ENCODE measurements at places on chromosomes 7 and 10. TPM values are rescaled to one million over a fixed set of nuclear protein-coding genes. Genes with fewer than 3 reads are reported as not detected.
A peak's percentile ranks its signal among the peaks of the same experiment; 100 is the strongest.

- DNase-seq, result no peak
Measured at GRCh38 chr10:70417568-70417967, 13.6 kb downstream of the EIF4EBP2 start.

Gene HOXA5
- polyA plus RNA-seq, result not detected

GRCh38 chr10:32951111-32951510, 6.9 kb downstream of the ITGB1 start:
- no peak for DNase-seq

GRCh38 chr7:33062023-33062781, at the start of gene NT5C3A:
Gene NT5C3A, minus strand, starts transcription at chr7:33062776. Its CDS starts 71 bp downstream, at chr7:33062705.
- DNase-seq, result peak; percentile 25

DNA sequence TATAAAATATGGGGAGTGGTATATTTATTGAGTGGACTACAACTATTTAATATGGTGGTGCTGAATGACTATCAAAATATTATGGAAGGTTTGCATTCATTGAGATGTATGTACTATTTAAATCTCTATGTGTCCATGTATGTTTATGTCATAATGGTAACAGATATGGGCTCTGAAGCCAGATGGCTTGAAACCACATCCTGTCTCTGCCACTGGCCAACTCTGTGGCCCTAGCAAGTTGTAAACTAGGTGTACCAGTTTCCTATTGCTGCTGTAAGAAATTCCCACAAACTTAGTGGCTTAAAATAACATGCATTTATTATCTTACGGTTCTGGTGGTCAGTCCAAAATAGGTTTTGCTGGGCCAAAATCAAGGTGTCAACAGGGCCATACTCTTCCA, 198.1 kb upstream of the NFE2L3 start:
- no peak for DNase-seq

GRCh38 chr7:63899691-63900393, 98.8 kb upstream of the ZNF722 start:
- peak; percentile 84 for DNase-seq

DNA sequence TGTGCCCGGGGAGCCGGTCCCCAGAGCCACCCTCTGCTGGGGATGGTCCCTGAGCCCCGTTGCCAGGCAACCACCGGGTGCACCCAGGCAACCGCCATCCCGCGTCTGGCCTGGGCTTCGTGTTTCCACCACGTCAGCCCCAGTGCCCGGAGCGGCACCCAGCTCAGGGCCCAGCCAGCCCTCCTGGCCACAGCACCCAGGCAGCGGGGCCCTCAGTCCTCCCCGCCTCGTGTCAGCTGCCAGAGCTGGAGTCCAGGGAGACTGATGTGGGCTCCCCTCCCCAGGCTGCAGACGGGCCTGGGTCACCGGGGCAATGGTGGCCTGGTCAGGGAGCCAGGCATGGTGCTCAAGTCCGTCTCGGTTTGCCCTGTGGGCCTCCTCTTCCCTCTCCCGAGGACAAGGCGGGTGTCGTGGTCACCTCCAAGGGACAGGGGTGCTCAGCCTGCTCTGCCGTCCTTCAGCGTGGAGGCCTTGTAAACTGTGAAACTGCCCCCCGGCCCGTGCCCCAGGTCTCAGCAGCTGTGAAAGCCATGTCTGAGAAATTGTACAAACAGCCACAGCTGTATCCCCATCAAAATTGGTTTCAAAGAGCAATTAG, 72.5 kb downstream of the MICALL2 start:
- DNase-seq, result no peak

GRCh38 chr7:116569737-116570136, 44.9 kb downstream of the CAV1 start:
- DNase-seq, result no peak

Data from CD4-positive, alpha-beta memory T cell (primary cell).